ENCODE measurements at places on chromosomes 6 and 20.

- no peak for DNase-seq
Measured at GRCh38 chr20:666877-667276, 8.7 kb downstream of the SCRT2 start.

DNA sequence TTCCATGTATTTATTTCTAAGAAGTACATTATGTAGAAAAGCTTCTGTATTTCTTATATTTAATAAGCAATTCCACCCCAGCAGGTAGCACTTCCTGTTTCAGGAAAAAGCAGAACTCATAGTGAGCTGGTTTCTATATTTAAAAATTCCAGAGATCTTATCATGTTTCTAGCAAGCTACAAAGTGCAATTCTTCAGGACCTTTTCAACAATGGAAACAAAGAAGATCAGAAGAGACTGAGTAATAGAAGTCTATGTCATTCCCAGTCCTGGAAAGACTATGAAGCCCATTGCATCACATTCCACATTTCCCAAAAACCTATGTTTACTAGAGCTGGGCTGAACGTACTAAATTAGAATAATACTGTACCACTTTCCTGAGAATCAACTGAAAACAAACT is 302.6 kb upstream of the NRSN1 start:
- DNase-seq = no peak

- no peak for DNase-seq
Measured at GRCh38 chr20:40961686-40962640, 66.7 kb upstream of the TOP1 start.

- peak; percentile 8 for DNase-seq
Measured at GRCh38 chr20:40156600-40157317, 532.3 kb downstream of the MAFB start.

GRCh38 chr6:128925765-128926164 is 42.8 kb downstream of the LAMA2 start:
- DNase-seq = no peak

- DNase-seq = no peak
Measured at GRCh38 chr6:56477241-56477640, 165.4 kb downstream of the DST start.

GRCh38 chr6:75931011-75931680 is 141.3 kb downstream of the IMPG1 start:
- no peak for DNase-seq

GRCh38 chr6:15110726-15111354 is 135.0 kb upstream of the JARID2 start:
- DNase-seq = no peak

GRCh38 chr6:14621518-14621917 is 503.9 kb downstream of the CD83 start:
- no peak for DNase-seq

DNA sequence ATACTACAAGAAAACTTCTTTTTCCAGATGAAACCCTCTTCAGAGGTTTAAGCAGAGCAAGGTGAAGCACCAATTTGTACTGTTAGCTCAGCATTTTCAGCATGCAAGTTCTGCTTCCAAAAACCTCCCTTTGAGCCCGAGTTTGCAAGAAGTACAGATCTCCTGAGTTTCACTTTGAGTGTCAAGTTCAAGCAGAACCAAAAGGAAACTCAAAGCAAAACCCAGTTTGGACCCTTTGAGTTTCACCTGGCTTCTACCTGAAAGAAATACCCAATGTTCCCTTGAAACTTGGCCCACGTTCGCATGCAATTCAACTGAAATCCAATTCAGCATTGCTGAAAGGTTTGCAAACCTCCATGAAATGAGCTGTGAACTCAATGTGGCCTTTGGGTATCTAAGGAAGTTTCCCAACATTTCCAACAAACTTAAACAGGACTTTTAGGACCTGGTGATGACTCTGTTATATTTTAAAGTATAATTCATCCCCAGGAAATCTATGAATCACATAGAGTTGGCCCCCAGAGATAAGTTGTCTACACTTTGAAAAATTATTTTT is 62.9 kb upstream of the HBS1L start:
- DNase-seq = no peak

GRCh38 chr20:13745784-13746183 is 38.9 kb downstream of the ESF1 start:
- no peak for DNase-seq

GRCh38 chr6:39568896-39569295 is 156.3 kb downstream of the KIF6 start:
- no peak for DNase-seq

- DNase-seq = no peak
Measured at GRCh38 chr20:36094497-36094896, 60.0 kb upstream of the EPB41L1 start.
